ENCODE measurements at places on chromosomes 2 and 18. TPM values are rescaled to one million over a fixed set of nuclear protein-coding genes. Genes with fewer than 3 reads are reported as not detected.
A peak's percentile ranks its signal among the peaks of the same experiment; 100 is the strongest.

GRCh38 chr18:41022484-41022883 lies 932.5 kb upstream of the PIK3C3 start:
- no peak for DNase-seq

DNA sequence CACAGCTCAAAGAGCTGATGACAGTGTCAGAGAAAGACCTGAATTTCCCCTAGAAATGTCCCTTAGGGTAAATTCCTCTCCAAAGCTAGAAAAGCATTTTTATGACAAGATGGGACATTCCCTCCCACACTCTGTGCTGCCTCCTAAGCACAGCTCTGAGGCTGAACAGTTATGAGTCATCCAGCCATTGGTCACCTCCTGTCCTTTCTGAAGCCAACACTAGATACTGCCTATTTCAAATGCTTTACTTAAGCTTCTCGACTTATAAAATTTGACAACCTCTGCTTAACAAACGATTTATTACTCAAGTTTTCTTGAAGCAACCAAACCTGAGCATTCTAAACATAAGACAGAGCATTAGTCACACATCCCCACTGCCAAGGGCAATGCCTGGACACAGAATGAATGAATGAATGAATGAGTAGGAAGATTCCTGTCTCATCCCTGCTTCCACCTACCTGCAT lies 35.4 kb downstream of the B4GALT6 start:
- DNase-seq, result no peak

GRCh38 chr2:86518481-86518880 lies 44.8 kb downstream of the CHMP3 start:
- DNase-seq, result no peak

DNA sequence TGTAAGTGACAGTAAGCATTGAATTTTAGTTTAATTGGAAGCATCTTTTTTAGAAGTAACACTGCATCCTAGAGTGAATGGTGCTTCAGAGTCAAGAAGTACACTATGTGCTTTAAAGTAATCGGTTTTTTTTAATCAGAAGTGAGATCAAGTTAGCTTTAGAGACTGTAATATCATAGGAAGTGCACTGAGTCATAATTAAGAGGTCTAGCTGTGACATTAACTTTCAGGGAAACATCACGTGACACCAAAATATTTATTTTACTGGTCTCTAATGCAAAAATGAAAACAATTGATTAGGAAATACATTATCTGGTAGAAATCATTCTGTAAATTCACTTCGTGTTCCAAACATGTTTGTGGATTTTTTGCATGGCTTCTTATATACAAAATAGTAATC lies 55.3 kb upstream of the KYNU start:
- DNase-seq, result no peak

DNA sequence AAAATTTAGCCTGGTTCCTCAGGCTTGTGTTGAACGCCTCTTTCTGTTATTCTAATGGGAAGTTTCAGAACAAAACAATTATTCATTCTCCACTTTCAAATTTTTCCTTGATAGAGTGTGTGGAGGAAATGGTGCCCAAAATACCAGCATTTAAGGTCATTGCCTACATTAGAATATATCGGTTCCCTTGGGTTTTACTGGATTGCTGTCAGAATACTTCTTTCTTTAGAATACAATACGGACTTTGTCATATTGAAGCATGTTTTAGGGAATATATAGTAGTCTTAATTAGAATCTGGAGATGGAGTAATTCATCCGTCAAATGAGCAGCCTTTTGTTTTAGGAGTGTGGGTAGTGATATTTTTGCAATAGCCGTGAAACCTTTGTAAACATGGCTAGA lies 13.3 kb downstream of the LIMS1 start:
- no peak for DNase-seq

The UGT1A9 gene
- total RNA-seq, result not detected

GRCh38 chr2:168574856-168575630 lies 119.0 kb downstream of the CERS6 start:
- DNase-seq, result no peak

GRCh38 chr18:63099848-63100629 lies 219.5 kb downstream of the BCL2 start:
- no peak for DNase-seq

The DLX1 gene
- total RNA-seq, result 48.9 TPM

The IL1RL1 gene
- total RNA-seq, result not detected

The CHRND gene
- 5.8 TPM for total RNA-seq

GRCh38 chr2:19547321-19547720 lies 188.9 kb upstream of the OSR1 start:
- no peak for DNase-seq

DNA sequence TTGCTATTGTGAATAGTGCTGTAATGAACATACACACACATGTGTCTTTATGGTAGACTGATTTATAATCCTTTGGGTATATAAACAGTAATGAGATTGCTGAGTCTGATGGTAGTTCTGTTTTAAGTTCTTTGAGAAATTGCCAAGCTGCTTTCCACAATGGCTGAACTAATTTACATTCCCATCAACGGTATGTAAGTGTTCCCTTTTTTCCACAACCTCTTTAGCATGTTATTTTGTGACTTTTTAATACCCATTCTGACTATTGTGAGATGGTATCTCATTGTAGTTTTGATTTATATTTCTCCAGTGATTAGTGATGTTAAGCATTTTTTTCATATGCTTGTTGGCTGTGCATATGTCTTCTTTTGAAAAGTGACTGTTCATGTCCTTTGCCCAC lies 86.7 kb downstream of the TTC27 start:
- DNase-seq, result no peak

- DNase-seq, result no peak
Observed at GRCh38 chr18:52391810-52392559, 52.0 kb downstream of the DCC start.

DNA sequence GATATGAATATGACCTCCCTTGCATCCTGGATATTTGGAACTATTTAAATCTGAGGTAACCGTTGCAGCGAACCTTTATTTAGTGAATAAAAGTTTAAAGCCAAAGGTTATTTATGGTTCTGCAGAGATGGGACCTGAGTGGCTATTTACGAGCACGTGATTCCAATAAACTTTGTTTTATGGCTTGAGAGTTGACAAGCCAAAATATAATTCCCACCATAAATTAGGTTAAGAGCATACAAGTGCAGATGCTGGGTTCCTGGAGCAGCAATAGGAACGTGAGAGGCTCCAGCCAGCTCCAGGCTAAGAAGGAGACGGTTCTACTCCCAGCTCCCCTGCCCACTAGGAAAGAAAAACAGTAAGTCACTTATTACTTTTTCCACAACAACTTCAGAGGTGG lies 5.2 kb upstream of the HOXD4 start:
- DNase-seq, result no peak

GRCh38 chr2:109474319-109474825 lies 139.4 kb downstream of the SEPTIN10 start:
- no peak for DNase-seq

The ANO7 gene
- total RNA-seq, result 3.2 TPM

The MYCN gene
- 149 TPM for total RNA-seq

The ALK gene
- total RNA-seq, result 2.1 TPM

The SIX3 gene
- not detected for total RNA-seq

- DNase-seq, result no peak
Observed at GRCh38 chr2:25410370-25410769, 68.6 kb upstream of the DNMT3A start.

GRCh38 chr2:160703648-160704585 lies 210.3 kb upstream of the RBMS1 start:
- peak; percentile 44 for DNase-seq

GRCh38 chr2:144914622-144915318 lies 394.9 kb upstream of the ZEB2 start:
- no peak for DNase-seq

The ACTR1B gene
- 62.6 TPM for total RNA-seq

GRCh38 chr2:174023591-174024523 lies 58.7 kb upstream of the SP3 start:
- peak; percentile 20 for DNase-seq

DNA sequence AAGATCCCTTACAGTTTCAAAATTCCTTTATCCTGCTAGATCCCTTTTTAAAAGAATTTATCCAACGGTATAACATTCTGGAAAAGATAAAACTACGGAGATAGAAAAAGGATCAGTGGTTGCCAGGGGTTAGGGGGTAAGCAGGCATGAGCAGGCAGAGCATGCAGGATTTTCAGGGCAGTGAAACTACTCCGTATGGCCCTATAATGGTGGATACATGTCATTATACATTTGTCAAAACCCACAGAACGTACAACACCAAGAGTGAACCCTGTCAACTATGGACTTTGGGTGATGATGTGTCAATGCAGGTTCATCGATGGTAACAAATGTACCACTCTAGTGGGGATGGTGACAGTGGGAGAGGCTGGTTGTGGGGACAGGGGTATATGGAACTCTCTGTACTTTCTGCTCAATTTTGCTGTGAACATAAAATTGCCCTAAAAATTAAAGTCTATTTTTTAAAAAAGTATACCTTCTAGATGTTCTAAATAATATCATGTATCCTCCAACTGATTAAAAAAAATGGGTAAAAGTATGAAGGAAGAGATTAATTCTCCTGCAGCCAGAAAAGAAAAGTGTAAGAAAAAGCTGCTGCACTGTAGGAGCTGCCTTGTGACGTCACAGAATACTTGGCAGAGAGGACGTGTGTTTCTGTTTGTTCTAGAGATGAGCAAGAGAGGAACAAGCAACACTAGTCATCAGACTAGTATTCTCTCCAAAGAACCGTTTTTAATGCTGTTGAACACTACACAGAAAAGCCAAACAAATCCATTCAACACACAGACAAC lies 23.6 kb downstream of the ANKRD44 start:
- no peak for DNase-seq

- no peak for DNase-seq
Observed at GRCh38 chr2:146734042-146734820, 1110.6 kb upstream of the ACVR2A start.

GRCh38 chr2:200348897-200349563 lies 42.5 kb downstream of the SPATS2L start:
- no peak for DNase-seq

GRCh38 chr2:163401481-163401880 lies 334.3 kb downstream of the FIGN start:
- no peak for DNase-seq

DNA sequence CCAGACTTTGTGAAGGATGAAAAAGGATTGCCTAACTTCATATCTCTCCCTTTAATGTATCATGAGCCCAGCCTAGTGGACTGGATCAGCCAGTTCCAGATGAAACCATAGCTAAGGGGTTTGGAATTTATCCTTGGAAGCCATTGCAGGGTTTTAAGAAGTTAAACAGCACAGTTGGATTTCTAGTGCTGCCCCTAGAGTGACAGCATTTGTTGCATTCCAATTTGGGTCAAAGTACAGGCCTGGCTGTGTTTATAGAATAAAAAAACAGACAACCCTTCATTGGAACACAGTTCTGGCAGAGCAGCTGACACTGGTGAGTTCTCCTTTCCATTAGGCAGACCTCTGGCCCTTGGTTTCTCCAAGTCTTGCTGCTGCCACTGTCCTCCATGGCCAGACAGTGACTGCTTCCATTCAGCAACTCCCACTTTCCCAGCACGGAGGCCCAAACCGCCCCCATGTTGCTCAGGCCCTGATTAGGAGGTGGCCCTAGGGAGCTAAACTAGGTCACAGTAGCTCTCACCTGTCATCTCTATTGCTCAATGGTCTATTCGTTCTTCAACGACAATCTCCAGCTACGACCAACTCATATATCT lies 8.0 kb downstream of the GPR39 start:
- no peak for DNase-seq

- no peak for DNase-seq
Observed at GRCh38 chr18:76479351-76480238, 15.4 kb downstream of the ZNF516 start.

- DNase-seq, result peak; percentile 58
Observed at GRCh38 chr2:232333361-232334135, 45.0 kb upstream of the ALPP start.

The B3GNT7 gene
- 0.79 TPM for total RNA-seq

- no peak for DNase-seq
Observed at GRCh38 chr2:72965770-72966450, 48.6 kb downstream of the EMX1 start.

The CHN1 gene
- total RNA-seq, result 58.7 TPM

The GPC1 gene
- total RNA-seq, result 88.6 TPM
